ENCODE measurements at places on chromosomes 2 and 18.

- DNase-seq = no peak
Observed at GRCh38 chr2:218392891-218393462, 6.7 kb upstream of the CTDSP1 start.

GRCh38 chr2:218726004-218726574 is 15.5 kb downstream of the TTLL4 start:
- no peak for DNase-seq

GRCh38 chr2:31319406-31320175 is 85.6 kb downstream of the EHD3 start:
- DNase-seq = peak; percentile 87

DNA sequence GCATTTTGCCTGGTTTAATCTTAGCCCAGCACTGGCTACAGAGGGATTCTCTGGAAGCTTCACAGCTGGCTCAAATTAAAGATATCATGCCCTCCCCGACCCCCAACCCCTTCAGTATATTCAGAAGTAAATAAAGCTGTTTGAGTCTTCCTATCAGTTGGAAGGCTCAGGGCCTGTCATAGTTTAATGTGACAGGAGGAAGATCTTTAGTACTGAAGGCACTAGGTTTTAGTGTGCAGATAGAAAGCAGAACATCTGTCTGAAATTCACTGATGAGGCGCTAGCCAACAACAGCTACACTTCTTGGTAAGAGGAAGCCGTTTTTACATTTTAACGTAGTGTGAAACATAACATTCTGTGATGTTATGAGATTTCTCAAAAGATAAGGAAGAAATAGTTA is 969.1 kb upstream of the CDH2 start:
- DNase-seq = no peak

- peak; percentile 52 for DNase-seq
Observed at GRCh38 chr2:241950413-241951315, 81.1 kb downstream of the RTP5 start.

DNA sequence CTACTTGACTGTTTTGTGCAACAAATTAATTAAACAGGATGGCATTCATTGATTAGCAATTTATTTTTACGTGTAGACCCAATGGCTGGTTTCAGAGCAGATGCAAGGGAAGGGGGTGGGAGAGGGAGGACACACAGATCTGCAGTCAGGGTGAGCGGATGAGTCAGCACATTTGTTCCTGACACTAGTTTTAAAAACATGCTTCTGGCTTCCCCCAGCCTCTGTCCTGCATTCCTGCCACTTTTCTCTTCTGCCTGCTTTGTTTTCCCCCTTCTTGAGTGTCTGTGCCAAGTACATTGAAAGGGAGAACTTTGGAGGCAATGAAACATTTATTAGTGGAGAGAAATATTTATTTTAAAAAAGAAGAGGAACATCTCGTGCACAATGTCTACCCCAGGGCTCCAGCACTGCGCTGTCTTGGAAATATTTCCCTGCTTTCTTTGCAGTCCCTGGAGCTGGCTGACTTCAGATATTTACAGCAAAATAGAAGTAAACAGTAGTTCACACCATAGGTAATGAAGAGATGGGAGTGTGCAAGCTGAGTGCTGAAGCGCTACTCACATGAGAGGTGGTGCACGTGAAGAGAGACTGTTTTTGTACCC is 52.2 kb downstream of the NRP2 start:
- peak; percentile 95 for DNase-seq

DNA sequence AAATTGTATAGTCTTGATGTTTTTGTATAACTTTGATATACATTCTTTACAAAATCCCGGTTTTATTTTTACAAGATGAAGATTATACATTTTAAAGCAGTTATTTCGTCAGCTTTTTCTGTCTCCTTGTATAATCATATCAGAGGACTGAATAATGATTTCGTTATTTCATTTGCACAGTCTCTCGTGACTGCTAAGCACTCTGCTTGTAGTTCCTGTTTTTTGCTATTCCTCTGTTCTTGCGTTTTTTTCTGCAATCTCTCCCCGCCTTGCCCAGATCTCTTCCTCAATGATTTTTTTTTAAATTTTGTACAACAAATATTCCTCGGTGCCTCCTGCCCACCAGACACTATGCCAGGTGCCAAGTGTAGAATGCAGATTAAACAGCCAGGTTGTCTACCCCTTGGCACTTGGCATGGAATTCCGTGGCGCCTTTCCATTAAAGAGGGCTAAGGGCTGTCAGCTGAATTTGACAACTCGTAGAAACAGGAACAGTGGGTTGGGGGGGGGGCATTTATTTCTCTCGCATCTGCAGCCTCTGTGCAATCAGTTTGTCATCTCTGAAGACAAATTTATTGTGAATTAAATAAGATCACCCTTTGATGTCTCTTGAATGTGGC is 69.6 kb downstream of the KLHL29 start:
- DNase-seq = no peak

GRCh38 chr2:217983276-217984233 is 19.2 kb downstream of the TNS1 start:
- no peak for DNase-seq

GRCh38 chr2:147351784-147352183 is 493.0 kb upstream of the ACVR2A start:
- no peak for DNase-seq

GRCh38 chr2:51490576-51491234 is 458.8 kb upstream of the NRXN1 start:
- peak; percentile 3 for DNase-seq

DNA sequence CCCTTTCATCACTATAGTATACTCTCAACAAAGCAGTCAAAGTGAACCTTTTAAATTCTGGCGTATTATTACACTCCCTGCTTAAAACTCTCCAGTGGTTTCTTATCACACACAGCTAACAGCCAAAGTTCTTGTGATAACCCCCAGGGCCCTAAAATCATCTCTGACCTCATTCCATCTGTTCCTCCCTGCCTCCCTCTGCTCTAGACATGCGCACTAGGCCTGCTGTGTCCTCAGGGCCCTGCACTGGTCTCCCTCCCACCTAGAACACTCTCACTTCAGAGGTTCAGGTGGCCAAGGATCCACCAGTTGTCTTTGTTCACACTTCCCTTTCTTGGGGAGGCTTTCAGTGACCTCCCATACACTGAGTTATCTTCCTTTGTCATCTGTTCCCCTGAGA is 603.4 kb downstream of the DSC3 start:
- DNase-seq = no peak

DNA sequence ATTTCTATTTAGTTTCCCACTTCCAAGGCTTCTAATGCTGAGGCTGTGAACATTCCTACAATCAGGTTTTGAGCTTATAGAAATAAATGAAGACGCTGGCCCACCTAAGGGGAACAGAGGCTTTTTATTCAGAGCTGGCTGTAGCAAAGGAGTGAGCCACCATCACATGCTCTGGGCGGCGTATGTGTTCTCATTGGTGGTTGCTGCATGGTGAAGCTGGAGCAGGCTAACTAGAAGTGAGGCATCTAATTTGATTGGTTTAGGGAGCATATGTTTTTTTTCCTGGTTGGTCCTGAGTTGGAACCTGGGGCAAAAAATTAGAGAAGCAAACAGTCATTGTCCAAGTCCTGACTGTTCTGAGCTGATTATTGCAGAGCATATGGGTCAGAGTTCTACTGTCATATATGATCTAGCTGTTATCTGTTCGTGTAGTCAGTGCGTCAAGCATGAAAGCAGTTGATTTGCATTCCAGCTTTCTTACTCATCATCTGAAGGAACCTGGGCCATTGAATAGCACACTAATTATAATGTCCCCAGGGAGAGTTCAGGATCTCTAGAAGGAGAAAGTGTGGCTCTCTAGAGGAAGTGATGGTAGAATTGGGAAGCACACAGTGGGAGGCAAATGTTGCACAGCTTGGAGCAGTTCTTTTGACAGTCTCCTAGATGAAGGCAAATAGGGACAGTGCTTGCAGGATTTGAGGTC is 279.6 kb downstream of the PARD3B start:
- DNase-seq = no peak

DNA sequence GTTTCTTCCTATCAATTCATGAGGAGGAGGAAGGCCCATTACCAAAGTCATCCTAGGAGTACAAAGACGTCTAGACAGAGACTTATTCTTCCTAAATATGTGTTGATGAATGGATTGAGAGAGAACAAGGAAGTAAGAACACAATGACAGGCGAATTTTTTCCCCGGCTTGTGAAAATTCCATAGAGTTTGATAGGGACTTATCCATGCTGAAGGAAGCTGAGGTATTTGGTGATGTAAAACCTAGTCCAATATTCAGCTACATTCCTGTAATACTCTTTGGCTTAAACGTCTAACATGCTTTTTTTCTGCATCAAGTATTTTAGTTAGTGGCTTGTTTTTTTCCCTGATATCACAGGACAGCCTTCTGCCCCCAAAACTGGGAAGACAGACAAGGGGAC is 121.9 kb upstream of the MYT1L start:
- DNase-seq = no peak

- DNase-seq = peak; percentile 82
Observed at GRCh38 chr18:46278481-46279465, 174.6 kb downstream of the HAUS1 start.

GRCh38 chr2:143117225-143117624 is 12.0 kb upstream of the ARHGAP15 start:
- no peak for DNase-seq

Data from iris pigment epithelial cell (primary cell).